ENCODE measurements at places on chromosomes 7 and 10.

DNA sequence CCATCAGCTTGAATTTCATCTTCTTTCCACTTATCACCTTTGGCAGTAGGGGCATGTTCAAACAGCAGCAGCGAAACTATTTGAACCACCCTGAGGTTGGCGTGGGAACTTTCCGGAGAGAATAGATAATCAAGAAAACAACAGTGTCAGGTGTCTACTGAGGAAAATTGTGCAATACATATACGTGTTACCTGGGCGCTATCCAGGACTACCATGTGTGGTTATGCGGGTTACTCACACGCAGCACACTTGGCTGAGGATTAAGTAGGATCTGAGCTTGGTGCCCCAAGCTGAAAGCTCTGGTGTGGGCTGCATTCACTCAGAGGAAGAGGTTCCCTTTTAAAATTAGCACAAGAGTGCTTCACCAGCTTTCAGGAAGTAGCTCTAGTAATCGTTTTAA, 8.8 kb upstream of the ABI1 start:
- peak; percentile 99 for DNase-seq

DNA sequence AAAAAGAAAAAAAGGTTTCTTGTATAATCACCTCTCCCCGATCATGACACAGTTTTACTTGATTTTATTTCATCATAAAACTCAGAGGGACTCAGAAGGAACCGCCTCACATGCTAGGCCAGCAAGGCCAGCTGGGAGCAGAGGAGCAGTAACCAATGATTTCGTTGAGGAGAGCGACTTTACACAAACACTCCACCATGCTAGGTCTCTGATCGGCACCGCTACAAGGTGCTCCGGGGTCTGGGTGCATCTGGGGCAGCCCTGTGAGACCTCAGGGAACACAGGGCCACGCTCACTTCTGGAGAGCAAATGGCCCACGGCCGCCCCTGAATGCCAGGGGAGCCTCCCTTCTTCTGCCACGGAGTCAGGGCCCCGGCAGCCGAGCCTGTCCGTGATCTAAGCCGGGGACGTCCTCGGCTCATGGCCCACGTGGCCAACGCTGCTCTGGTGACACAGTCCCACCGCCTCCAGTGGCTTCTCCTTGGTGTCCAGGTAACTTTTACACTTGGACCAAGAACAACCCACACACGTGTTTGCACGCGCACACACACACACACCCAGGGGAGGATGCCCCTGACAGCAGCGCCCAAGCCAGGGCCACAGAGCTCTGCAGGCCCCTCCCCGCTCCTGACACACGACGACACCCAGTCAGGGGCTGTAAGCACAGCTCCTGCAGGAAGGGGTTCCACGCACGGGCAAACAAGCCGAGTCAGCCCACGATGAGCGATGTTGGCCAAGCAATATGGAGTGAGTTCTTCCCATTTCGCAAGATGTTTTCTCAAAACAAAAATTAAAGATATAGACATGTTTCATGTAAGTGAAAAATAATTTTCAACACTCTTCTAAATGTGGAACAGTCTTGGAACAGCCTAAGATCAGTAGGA, 332.3 kb downstream of the DNAJB6 start:
- no peak for DNase-seq

DNA sequence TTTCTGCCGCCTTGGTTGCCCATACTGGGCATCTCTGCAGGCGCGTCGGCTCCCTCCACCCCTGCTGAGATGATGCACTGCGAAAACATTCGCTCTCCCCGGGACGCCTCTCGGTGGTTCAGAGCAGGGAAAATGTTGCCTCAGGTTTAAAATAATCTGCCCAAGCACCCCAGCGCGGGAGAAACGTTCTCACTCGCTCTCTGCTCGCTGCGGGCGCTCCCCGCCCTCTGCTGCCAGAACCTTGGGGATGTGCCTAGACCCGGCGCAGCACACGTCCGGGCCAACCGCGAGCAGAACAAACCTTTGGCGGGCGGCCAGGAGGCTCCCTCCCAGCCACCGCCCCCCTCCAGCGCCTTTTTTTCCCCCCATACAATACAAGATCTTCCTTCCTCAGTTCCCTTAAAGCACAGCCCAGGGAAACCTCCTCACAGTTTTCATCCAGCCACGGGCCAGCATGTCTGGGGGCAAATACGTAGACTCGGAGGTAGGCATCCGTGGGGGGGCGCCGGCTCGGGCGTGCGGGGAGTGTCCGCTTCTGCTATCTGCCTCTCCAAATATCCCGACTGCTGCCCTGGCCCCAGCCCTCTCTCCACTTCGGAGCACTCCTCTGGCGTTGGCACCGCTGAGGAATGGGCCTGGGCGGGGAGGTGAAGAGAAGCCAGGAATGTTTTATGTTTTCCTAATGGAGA, at the start of gene CAV1:
CAV1 (plus strand) TSS at position 428 of the 689 bp plus-strand sequence; CDS start at position 455, 27 bp downstream.
- peak; percentile 98 for DNase-seq

GRCh38 chr7:155215576-155216325, 81.9 kb upstream of the INSIG1 start:
- no peak for DNase-seq

DNA sequence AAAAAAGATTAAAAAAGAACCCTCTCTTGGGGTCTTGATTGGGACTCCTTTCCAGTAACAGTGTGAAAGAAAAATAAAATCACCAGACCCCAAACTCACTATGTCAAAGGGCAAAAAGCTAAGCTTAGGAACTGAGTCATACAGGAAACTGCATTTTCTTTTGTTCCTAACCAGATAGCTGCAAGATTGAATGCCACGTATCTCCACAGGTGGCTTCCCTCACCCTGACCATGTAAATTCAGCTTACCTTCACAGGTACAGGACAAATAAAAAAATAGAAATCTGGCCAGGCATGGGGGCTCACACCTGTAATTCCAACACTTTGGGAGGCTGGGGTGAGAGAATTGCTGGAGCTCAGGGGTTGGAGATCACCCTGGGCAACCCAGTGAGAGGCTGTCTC, 32.5 kb upstream of the EIF4H start:
- peak; percentile 51 for DNase-seq

- peak; percentile 25 for DNase-seq
Measured at GRCh38 chr10:18140957-18141845, 977 bp downstream of the CACNB2 start.

GRCh38 chr10:71831646-71832552, 19.2 kb downstream of the PSAP start:
- DNase-seq = peak; percentile 89

DNA sequence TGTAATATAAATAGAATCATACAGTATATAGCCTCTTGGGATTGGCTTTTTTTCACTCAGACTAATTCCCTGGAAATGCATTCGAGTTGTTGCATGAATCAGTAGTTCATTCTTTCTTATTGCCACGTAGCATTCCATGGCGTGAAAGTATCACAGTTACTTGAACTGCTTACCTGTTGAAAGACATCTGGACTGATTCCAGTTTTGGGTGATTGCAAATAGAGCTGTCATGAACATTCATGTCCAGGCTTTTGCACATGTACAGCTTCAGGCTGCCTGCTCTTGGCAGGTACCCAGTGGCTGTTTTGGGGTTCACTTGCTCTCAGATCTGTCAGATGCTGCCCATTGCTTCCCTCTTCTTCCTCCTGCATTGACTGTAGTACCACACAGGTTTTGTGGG, 54.9 kb downstream of the LRGUK start:
- peak; percentile 99 for DNase-seq

- no peak for DNase-seq
Measured at GRCh38 chr7:158391141-158391540, 196.5 kb downstream of the PTPRN2 start.

GRCh38 chr7:30268586-30268985, 15.8 kb upstream of the ZNRF2 start:
- DNase-seq = no peak

GRCh38 chr10:89438525-89438924, 24.2 kb downstream of the IFIT5 start:
- no peak for DNase-seq

- no peak for DNase-seq
Measured at GRCh38 chr10:78746155-78746763, 322.5 kb upstream of the ZMIZ1 start.

- DNase-seq = peak; percentile 78
Measured at GRCh38 chr10:60816628-60817397, 38.5 kb downstream of the CDK1 start.

DNA sequence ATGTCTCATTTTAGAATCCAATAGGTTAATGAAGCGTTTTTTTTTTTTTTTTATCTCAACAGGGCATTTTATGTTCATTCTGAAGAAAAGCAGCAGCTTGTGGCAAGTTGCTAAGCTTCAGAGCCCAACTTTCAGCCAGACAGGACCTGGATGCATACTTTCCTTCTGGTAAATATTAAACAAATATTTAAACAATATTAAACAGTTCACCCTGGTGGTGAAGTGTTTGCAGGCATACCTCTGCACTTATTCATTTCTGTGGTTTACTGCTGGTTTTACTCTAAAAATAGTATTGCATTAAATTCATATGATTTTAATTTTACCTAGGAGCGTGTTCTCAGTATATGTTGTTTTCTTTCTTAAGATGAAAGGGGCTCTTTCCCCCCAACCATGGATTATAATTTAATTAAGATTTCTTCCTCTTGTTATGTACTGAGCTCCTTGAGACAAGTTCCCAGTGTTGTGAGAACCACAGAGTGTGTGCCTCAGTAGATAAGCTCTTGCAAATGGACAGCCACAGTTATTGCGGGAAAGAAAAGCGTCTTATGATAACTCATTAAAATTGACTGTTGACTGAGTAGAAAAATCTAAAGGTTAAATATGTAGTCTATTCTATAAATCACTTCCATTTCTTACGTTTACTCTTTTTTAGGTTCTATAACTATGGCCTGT, 155.8 kb downstream of the MALRD1 start:
- DNase-seq = no peak
